AG04449 (cell line): ENCODE measurements at places on chromosomes 4 and X.

- DNase-seq = no peak
Observed at GRCh38 chr4:183858011-183858615, 47.0 kb upstream of the STOX2 start.

- DNase-seq = no peak
Observed at GRCh38 chr4:172515266-172515879, 653.2 kb upstream of the GALNT7 start.

GRCh38 chr4:184364100-184364921 lies 110.0 kb downstream of the IRF2 start:
- DNase-seq = no peak

- peak; percentile 60 for DNase-seq
Observed at GRCh38 chrX:12370497-12370986, 232.3 kb downstream of the FRMPD4 start.

DNA sequence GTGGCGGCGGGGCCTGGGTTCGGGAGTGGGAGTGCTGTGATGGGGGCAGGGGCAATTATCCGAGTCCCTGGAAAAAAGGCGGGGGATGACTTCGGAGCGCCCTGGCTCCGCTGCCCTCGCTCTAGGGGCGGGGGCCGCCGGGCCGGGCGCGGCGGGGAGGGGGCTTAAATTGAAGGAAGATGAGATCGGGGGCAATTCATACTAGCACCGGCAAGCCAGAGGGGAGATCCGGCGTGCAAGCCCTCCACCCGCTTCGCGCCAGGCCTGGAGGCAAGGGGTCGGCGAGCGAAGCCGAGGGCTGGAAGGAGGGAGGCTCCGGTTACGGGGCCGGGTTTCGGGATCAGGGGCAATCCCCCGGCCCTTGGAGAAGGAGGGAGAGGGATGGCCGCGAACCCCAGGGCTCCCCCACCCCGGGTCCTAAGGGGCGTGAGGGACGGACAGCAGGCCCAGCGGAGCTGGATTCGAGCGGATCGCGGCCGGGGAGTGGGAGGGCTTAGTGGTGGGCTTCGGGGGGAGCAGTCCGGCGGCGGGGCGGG lies 1.2 kb downstream of the BCORL1 start:
- DNase-seq = no peak

DNA sequence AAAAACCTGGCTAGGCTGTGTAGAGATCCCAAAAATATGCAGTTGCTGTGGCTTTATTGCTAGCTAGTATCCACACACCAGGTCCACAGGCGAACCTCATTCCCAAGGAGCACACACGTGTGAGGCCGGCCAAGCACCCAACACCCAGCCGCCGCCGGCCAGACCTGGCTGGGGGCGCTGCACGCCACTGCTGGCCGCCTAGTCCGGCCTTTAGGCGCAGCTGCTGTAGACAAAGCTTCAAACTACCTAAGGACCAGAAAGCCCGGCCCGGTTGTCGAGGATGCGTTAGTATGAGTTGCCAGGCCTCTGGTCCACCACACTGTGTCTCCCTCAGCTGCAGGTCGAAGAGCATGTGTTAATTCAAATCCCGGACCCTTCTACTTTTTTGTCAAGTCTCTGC lies 3.1 kb downstream of the POU3F4 start:
- no peak for DNase-seq

GRCh38 chrX:102978594-102978993 lies 41.5 kb downstream of the RAB40AL start:
- no peak for DNase-seq

DNA sequence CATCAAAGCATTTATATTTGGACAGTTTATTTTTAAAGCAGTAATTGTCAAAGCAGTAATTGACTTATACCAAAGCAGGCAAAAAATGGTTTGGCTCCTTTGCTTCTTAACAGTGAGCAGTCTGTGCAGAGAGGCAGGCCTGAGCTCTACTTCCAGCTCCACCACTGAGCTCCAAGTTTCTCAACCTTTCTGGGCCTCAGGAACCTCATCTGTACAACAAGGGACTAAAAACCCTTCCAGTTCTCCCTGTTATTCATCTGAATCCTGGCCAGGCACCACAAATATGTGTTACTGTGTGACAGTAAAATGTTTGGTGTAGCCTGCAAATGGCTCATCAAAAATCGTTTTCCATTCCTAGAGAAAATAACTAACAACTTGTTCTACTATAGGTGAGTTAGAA lies 88.7 kb upstream of the TTC29 start:
- DNase-seq = no peak

DNA sequence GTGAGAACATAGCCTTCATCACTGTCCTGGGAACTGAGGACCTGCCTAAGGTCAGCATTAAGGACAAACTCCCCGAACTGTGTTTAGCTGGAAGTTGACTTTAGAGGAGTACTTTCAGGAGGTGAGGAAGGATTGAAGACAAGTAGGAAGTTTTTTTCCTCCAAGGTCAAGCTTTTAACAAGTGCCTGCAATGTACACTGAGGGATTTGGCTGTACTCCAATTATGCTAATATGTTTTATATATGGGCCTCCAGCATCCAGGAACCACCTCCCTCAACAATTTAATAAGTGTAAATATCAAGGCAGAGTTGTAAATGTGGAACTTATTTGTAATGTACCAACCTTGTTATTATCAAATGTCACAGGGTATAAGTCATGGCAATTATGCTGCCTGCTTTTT lies 726.2 kb downstream of the RPA4 start:
- DNase-seq = no peak

DNA sequence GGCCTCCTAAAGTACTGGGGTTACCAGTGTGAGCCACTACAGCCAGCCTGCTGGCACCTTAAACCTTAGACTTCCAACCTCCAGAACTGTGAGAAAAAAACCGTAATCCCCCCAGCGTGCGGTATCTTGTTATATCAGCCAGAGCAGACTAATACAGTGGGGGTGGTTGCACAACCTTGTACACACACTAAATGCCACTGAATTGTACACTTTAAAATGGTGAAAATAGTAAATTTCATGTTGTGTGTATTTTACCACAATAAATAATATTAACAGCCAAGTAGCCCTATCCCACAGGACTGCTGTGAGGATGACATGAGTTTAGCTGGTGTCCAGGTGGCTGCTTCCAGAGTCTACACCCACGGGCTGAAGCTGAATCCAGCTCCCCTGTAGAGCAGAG lies 38.8 kb downstream of the ZBTB49 start:
- DNase-seq = no peak

GRCh38 chr4:99636422-99636821 lies 21.2 kb downstream of the C4orf54 start:
- DNase-seq = no peak

DNA sequence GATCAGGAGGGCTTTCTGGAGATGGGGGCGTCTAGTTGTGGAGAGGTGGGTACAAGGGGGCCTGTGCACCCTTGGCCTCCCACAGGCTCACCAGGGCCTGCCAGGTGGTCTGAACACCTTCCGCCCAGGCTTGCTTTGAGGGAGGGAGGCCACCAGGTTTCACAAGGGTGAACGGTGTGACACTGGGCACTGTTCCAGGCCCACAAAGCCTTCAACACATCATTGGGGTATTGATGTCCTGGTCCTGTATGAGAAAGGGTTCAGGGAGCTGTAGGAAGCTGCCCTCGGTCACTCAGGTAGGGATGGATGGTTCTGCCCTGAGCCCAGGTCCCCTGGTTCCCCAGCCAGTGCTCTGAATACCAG lies 6.0 kb downstream of the HTRA3 start:
- no peak for DNase-seq

- DNase-seq = no peak
Observed at GRCh38 chrX:30573125-30573524, 4.4 kb downstream of the TASL start.

DNA sequence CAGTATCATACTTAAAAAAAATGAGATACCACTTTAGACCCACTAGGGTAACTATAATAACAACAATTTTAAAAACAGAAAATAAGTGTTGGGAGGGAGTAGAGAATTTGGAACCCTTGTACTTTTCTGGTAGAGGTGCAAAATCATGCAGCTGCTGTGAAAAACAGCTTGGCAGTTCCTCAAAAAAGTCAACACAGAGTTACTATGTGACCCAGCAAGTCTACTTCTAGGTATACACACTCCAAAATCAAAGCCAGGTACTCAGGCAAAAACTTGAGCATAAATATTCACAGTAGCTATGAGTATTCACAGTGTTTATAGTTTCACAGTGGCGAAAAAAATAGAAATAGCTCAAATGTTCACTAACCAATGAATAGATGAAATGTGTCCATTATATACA lies 11.6 kb upstream of the LHFPL1 start:
- no peak for DNase-seq

DNA sequence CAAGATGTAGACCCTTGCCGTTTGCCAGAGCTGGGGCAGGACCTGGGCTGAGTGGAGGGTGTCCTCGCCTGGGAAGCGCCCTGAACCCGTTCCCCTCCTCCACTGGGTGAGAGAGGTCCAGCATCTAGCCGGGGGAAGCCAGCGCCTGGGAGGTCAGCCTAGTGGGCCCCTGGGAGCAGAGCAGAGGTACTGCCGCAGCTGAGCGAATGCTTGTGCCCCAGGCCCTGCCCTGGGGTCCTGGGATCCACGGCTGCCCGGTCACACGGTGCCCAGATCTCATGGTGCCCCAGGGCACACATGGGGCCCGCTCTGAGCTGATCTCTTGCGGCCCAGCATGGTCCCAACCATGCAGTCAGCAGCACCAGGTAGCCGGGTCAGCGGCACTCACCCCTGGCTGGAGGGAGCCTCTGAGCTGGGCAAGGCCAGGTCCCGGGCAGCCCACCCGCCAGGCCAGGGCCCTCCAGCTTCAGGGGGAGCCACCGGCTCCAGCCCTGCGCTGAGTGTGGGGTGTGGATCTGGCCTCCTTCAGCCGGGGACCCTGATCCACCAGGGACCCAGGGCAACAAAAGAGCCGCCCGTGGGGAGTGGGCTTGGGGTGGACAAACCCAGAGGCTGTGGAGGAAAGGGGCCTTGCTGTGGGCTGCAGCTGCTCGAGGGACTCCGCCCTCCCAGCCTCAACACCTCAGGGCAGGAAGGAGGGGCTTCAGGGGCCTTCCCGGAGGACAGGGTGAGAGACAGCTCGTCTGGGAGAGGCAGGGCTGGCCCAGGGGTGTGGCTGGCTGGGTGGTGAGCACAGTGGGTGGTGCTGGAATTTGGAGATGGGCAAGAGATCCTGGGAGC lies 4.1 kb upstream of the CPLX1 start:
- no peak for DNase-seq

- no peak for DNase-seq
Observed at GRCh38 chr4:133151691-133152329, 2.7 kb downstream of the PCDH10 start.

DNA sequence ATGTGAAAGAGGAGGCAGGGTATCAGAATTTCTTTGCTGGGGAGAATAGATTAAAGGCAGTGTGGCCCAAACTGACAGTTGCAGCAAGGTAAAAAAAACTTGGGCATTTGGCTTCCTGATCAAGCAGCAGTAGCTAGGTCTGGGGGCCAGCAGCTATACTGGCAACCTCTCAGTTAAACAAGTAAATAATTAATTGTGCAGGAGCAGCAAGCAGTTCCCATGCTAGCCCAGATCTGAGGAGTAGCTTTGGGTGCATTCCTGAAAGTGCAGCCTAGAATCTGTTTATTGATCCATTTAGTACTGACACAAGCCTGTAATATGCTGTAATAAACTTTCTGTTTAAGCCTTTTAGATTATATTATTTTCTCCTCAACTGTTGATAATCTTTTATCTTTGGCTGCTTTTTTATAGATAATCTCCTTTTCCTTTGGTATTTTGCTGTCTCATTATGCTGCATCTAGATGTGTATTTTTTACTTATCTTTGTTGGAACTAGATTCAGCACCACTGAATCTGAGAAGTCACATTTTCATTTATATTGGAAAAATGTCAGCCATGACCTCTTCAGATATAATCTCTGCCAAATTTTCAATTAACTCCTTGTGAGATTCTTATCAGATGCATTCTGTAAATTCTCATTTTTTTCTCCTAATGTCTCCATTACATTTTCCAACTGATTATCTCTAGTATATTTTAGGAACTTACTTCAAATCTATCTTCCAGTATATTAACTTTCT lies 276.3 kb downstream of the STPG2 start:
- DNase-seq = no peak

GRCh38 chr4:112031712-112032328 lies 113.4 kb upstream of the FAM241A start:
- DNase-seq = no peak

DNA sequence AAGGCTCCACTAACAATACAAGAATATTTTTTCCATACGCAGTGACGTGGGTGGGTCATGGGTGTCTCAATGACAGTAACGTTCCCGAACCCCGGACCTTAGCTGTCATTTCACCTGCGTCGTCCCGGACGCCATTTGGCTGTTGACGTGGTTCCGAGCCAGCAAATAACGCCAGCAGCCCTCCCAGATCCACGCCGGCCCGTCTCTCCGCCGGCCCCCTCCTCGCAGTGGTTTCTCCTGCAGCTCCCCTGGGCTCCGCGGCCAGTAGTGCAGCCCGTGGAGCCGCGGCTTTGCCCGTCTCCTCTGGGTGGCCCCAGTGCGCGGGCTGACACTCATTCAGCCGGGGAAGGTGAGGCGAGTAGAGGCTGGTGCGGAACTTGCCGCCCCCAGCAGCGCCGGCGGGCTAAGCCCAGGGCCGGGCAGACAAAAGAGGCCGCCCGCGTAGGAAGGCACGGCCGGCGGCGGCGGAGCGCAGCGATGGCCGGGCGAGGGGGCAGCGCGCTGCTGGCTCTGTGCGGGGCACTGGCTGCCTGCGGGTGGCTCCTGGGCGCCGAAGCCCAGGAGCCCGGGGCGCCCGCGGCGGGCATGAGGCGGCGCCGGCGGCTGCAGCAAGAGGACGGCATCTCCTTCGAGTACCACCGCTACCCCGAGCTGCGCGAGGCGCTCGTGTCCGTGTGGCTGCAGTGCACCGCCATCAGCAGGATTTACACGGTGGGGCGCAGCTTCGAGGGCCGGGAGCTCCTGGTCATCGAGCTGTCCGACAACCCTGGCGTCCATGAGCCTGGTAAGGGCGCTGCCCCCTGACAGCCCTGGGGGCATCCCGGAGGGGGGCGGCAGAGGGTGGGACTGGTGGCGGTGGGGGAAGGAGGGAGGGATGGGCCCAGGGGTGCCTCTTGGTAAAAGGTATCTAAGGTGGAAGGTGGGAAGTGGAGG lies at the start of gene CPE:
CPE (plus strand) TSS at position 264 of the 933 bp plus-strand sequence; CDS start at position 478, 214 bp downstream.
- DNase-seq = no peak

- DNase-seq = no peak
Observed at GRCh38 chrX:133813971-133814370, 171.4 kb downstream of the GPC3 start.

- no peak for DNase-seq
Observed at GRCh38 chrX:71239781-71240180, 14.2 kb downstream of the ZMYM3 start.

GRCh38 chr4:169915545-169915944 lies 110.7 kb downstream of the MFAP3L start:
- no peak for DNase-seq
